MG63 (cell line): ENCODE measurements at places on chromosomes 12 and 14. TPM values are rescaled to one million over a fixed set of nuclear protein-coding genes. Genes with fewer than 3 reads are reported as not detected.
A peak's percentile ranks its signal among the peaks of the same experiment; 100 is the strongest.

KRT82 gene
- not detected in 2 replicates for total RNA-seq

SYNDIG1L gene
- not detected in 2 replicates for total RNA-seq

AQP2 gene
- total RNA-seq = not detected in 2 replicates

CLEC4D gene
- not detected in 2 replicates for total RNA-seq

FGF6 gene
- not detected in 2 replicates for total RNA-seq

RNASE8 gene
- total RNA-seq = not detected in 2 replicates

KCNJ8 gene
- not detected in 2 replicates for total RNA-seq

NT5DC3 gene
- 10.9 and 11.8 TPM in 2 replicates for total RNA-seq

ACVRL1 gene
- total RNA-seq = 0.52 and 1.4 TPM in 2 replicates

DNA sequence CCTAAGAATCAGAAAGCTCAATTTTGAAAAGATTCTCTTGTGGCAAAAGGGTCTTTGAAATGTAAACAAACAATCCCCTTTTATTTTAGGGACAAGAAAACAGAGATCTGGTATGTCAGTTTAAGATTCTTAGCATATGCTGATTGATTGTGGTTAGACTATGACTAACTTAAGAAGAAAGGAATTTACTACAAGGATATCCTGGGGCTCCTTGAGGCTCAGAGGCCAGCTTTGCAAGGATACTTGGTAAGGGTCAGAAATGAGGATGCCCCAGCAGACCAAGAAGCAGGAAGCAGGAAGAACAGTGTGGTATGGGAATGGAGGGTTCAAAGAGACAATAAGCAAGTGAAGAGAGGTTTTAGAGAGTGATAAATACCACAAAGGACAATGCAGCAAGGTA is 474.6 kb downstream of the ETNK1 start:
- no peak for DNase-seq

GRCh38 chr12:3928538-3929184 is 55.5 kb upstream of the PARP11 start:
- DNase-seq = no peak

- DNase-seq = no peak
These were observed 596.8 kb downstream of the SOX5 start for GRCh38 chr12:23352670-23353069.

DNA sequence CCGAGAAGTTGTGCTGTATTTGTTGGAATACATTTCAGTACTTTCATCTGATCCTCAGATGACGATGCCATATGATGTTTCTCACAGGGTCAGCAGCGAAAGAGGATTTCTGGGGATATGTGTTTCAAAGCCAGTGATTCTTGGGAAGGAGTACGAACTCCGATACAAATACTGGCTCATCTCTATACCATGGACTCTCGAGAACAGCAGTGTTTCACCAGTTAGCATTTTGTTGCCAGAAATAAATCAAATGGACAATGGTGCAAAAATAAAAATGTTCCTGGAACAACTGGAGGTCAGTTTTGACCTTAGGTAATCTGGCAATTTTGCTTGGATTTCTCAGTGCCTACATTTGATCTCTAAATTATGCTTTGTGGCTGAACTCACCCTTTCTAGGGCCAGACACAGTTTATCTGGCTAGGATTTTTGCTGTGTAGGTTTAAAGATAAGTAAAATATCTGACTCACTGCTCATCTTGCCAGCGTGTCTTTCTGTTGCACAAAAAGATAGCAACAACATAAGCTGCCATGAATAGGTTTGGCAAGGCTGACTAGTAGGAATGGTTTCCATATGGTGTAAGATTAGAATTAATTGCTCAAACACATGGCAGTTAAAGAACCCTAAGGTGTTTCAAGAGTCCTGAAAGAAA is 11.0 kb upstream of the MGP start:
- peak; percentile 58 for DNase-seq

- no peak for DNase-seq
These were observed 91.1 kb downstream of the CMKLR1 start for GRCh38 chr12:108248011-108248410.

DNA sequence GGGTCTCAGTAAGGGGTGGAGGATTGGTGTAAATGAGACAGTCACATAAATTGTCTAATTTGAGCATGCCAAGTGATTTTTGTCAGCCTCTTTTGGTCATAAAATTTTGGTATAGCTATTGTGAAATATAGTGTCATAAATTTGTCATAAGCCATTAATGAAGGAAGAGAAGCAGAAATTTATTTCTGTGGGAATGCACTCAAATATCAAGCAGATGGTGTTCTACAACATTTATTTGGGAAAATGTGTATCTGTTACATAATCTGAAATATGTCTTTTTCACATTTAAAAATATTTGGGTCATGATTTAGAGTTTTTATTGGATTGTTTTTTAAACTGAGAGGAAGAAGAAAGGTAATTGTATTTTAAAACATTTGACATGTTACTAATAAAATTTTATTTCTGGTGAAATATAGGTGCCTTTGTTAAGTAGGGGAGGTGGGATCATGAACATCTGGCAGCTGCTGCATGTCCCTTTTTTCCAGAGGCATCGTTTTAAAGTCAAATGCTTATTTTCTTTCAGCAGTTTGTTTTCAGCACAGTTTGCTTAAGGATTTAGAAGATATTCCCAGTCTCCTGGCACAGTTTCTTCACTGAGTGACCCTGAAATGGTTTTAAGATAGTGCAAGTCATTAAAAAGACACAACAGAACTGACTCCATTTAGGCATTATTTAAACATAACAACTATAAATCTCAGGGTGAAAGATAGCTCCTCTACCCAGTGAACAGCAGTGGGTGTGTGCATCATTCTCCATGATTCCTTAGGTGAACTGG is 371.7 kb downstream of the SNAPC1 start:
- DNase-seq = no peak

DNA sequence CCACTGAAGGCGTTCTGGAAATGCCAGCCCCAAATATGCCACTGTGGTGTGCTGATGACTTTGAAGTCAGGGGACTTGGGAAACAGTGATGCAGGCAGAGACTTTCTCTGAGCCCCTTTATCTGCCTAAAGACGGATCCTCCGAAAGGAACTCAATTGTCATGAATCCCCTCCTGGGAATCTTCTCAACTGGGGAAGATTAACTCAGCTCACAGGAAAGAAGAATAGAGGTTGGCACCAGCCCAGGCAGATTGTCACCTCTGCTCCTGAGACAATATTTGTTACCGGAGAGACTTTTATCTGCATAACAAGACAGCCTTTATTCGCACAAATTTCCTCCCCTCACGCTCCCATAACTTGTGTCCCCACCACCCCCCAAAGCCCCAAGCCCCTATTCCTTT is 414.4 kb downstream of the FUT8 start:
- no peak for DNase-seq

GRCh38 chr14:103536693-103537092 is 7.7 kb downstream of the TRMT61A start:
- DNase-seq = no peak

GRCh38 chr14:65904988-65905387 is 492.5 kb downstream of the FUT8 start:
- no peak for DNase-seq

- no peak for DNase-seq
These were observed 50.9 kb downstream of the RIN3 start for GRCh38 chr14:92564344-92565039.

GRCh38 chr12:55899082-55899481 is 28.6 kb downstream of the PYM1 start:
- DNase-seq = no peak

DNA sequence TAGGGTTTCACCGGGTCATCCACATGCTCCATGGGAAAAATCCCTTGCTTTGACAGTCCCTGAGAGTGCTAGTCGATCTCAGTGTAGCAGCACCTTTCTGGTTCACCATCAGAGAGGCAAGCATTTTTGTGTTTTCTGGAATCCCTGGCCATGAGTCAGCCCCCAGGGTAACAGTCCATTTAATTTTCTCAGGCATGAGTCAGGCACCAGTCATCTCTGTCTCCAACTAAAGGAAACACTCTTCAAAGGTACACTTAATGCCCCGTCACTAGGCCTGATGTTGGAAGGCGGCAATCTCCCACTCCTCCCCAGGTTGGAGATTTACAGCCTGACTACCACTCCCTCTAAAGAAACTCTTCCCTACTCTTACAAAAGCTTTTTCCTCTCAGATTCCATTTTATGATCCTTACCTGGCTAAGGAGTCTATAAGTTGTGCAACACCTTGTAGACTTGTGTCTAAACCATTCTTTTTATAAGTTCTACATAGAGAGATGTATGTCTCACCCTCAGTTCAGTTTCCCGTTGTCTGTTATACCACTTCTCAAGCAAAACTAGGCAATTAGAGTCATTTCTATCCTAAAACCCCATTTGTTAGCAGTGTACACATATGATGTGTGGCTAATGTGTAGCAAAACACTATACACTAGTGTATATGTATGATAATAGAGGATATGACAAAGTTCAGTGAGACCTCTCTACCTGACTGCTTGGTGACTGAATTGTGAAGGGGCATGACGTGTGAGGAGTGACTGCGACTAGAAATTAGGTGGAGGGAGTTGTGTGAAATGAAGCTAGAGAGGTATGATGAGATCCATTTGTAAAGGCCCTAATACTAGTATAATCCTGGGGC is 24.6 kb downstream of the TMEM19 start:
- peak; percentile 78 for DNase-seq

DNA sequence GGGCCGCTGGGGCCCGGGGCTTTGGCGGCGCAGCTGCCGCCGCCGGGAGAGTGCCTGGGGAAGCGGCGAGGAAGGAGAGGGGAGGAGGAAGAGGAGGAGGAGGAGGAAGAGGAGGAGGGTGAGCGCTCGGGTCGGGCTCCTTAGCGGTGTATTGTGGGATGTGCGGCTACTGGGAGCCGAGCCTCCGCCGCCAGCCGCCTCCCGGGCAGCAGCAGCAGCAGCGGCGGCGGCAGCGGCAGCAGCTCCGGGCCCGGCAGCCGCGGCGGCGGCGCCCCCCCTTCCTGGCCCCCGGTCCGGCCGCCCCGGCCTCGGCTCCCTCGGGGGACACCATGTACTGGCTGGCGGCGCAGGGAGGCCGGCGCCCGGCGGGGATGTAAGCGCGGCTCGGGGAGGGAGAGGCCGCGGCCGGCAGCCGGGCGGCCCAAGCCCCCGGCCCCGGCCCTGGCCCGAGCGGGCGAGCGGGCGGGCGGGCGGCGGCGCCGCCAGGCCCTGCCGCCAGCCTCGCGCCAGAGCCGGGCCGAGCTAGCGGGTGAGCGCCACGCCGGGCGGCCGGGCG is at the start of gene SETD1B:
Gene SETD1B, plus strand, starts transcription at position 149 of the 556 bp plus-strand sequence. CDS start 729 bp downstream, outside the sequence.
- DNase-seq = peak; percentile 77

- DNase-seq = no peak
These were observed 1.4 kb downstream of the ASPG start for GRCh38 chr14:104086661-104087461.

- peak; percentile 22 for DNase-seq
These were observed 24.0 kb downstream of the CCDC38 start for GRCh38 chr12:95918194-95918993.

DNA sequence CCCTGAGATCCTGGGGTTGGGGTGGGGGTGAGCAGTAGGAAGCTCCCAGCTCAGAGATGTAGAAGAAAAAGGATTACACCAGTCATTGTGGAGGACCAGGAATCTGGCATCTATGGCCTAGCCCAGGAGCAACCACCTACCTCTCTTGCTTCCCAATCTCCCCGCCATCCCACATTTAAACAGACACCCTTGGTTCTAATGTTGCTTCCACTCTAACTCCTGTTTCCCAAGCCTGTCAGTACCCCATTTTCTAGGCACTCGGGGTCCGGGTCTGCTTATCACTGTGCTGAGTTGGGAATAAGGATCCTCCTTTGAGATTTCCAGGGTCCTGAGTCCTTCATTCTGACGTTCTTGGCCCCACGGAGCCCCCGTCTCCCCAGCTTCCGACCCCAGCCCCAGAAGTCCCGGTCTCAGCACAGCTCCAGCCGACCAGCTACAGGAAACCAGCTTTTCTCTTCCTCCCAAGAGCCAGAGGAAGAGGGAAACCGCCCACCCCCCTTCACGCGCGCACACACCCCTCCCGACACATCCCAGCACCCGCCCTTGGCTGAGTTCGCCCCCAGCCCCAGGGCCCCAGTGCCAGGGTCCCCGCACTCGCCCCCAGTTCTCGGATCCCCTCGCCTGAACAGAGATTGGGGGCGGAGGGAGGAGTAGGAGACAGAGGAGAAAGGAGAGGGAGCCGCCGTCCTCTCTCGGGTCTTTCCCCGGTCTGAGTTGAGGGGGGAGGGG is 1.2 kb downstream of the ITGA5 start:
- peak; percentile 50 for DNase-seq

DNA sequence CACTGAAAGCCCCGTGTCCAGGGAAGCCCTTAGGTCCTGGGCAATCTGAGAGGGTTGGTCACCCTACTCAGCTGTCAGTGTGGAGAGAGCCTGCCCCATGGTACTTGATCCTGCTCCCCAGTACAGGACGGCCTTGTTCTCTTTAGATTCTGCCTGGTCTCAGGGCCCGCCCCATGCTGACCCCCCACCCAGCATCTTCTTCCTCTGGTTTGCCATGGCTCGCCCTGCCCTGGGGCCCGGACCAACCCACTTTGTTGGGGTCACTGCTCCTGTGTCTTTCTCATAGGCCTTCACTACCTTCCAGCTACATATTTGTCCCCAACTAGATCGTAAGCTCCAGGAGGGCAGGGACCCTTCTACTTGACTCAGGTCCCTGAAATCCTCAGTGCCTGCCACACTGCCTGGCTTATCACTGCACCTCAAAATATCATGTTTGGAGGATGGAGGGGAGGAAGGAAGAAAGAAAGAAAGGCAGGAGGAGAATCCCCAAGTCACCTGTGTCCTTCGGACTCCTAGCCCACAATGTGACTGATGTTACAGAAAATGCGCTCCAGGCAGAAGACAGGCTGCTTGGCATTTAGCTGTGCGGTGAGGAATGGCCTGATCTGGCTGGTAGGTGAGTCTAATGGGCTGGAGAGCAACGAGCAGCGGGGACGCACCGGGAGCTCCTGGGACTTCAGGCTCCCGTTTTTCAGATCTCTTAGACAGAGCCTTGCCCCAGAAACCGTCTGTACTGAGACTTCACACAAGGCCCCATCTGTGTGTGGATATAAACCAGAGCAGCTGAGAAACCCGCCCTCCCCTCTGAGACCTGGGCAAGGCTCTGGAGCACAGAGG is 66.1 kb downstream of the C14orf132 start:
- no peak for DNase-seq

GRCh38 chr12:57016348-57016747 is at the start of gene TAC3:
TAC3 (minus strand) TSS chr12:57016529; CDS start chr12:57015797, 732 bp downstream.
- no peak for DNase-seq

GRCh38 chr12:120640861-120641833 is 721 bp downstream of the CABP1 start:
- DNase-seq = peak; percentile 58

DNA sequence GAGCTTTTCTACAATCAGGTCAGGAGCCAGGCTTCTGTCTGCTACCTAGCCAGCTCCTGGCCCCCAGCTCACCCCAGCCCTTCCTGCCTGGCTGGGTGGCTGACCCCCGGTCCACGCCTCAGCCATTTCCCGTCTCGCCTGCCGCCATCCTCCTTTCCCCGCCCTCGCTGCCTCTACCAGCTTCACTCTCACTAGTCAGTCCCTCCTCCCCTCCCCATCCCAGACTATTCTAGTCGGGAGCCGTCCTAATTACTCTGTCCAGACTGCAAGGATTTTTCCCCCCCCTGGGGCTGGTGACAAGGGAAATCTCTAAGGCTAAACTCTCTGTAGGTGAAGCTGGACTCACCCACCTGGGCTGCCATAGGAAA is 825 bp downstream of the DHH start:
- no peak for DNase-seq

GRCh38 chr12:54394281-54394719 is 9.8 kb upstream of the ZNF385A start:
- no peak for DNase-seq
